ENCODE measurements at places on chromosomes 16 and 17.

DNA sequence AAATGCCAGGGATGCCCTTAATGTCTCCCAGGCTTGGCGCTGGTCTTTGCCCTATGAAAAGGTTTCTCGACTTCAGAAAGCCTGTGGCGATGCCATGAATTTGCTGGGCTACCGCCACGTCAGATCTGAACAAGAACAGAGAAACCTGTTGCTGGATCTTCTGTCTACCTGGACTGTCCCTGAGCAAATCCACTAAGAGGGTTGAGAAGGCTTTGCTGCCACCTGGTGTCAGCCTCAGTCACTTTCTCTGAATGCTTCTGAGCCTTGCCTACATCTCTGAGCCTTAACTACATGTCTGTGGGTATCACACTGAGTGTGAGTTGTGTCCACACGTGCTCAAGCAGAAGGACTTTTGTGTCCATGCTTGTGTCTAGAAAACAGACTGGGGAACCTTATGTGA lies 11.4 kb downstream of the CHST4 start:
- peak; percentile 11 for DNase-seq

DNA sequence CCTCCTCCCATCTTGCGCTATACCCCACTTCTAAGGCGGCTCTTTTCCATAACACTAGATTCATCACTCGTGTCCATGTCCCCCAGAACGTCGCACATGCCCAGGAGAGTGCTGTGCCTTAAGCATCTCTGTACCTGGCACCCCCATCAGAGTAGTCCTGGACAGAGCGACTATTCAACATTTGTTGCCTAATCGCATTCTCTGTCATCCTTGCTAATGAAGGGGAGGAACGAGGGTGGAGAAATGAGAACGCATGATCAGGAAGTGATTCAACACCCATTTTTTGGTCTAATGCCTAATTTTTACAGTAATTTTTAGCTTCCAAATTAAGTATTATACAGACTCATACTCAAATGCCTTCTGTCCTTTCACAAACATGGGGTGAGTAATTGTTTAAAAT lies 53.2 kb downstream of the SLC39A11 start:
- DNase-seq: no peak

- DNase-seq: no peak
Measured at GRCh38 chr16:82631701-82632685, 5.2 kb downstream of the CDH13 start.

DNA sequence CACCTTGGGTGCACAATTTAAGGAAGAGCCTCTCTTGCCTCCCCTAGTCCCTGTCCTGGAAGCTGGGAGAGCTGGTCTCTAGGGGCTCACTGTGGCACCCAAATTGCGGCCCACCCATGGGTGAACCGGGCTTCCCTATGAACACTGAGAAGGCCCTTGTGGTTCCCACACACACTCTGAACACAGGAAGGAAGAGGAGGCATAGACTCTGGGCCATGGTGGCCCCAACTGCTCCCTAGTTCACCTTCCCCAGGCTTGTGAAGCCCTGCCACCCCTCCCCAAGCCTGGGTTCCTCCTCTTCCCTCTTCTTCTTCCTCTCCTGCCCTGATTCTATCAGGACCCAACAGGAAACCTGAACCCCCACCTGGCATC lies 10.5 kb downstream of the SREBF1 start:
- DNase-seq: no peak

GRCh38 chr17:20267459-20267842 lies 199.9 kb downstream of the LGALS9B start:
- DNase-seq: peak; percentile 19

DNA sequence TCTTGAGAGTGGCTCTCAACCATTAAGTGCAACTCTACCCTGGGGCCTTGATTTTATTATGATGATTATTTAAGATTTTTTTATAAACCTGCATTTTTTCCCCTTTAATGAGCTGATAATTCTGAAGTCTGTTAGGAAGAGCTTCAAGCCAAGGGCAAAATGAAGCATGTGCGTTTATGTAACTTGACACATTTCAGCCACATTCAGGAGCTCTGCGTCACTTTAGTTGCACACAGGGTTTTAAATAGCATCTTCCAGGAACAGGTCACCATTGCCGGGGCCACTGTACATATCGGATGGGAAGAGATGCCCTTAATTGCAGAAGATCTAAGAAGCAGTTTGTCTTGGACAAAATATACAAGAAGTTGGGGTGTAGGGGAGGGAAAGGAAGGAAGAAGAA lies 89.6 kb downstream of the BMERB1 start:
- no peak for DNase-seq

- no peak for DNase-seq
Measured at GRCh38 chr17:68621065-68621464, 19.9 kb upstream of the FAM20A start.

- no peak for DNase-seq
Measured at GRCh38 chr17:61495161-61495857, 43.1 kb downstream of the TBX4 start.
